ENCODE measurements at places on chromosomes 12 and 14.
A peak's percentile ranks its signal among the peaks of the same experiment; 100 is the strongest.

- no peak for DNase-seq
These were observed 73.4 kb downstream of the FRMD6 start for GRCh38 chr14:51725061-51725460.

DNA sequence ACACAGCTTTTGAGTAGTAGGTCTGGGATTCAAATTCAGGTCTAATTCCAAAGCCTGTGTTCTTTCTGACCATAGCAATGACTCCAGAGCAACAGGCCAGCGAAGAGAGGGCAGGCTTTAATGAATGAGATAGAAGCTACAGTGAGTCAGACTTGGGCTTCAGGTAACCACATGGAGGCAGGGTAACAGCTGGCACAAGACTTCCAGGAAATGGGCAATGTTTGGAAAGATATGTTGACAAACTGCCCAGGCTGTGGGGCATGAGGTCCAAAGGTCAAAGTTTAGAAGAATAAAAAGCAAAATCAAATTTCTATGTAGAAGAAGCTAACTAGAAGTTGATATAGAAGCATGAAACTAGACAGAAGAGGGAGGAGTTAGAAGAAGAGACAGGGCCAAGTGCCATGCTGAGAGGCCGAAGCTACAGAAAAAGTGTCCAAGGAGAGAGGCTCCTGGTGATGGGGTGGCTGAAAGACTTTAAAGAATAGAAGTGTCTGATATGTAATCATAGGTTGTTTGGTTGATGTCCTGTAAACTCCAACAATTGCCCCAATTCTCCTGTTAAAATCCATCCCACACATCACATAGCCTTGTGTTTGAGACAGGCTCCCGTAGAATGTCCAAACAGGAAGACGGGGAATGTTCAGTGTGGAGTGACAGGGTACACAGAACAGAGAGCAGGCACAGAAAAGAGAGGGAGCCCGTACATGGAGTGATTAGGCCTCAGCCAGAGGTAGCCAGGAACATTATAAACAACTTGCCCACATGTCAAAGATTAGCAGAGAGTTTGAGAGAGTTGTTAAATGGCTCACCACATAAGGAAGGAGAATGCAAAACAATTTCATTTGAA, 384.7 kb downstream of the CCDC91 start:
- DNase-seq: no peak

DNA sequence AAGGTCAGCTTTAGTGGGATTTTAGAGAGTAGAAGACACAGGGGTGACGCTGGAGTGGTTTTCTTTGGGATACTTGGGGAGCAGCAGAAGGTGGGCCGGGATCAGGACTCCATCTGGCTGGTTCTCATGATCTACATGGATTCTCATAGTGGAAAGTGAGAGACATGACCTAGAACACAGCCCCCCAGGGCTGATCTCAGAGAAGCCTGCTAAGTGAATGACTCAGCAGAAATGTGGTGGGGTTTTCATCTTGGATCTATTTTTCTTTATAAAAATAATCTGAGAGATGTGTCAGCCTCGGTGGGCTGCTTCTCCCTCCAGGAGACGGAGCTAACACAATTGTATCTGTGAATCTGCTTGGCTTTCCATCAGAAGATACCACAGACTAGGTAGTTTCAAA, 484.4 kb downstream of the TMEM121 start:
- DNase-seq: no peak

DNA sequence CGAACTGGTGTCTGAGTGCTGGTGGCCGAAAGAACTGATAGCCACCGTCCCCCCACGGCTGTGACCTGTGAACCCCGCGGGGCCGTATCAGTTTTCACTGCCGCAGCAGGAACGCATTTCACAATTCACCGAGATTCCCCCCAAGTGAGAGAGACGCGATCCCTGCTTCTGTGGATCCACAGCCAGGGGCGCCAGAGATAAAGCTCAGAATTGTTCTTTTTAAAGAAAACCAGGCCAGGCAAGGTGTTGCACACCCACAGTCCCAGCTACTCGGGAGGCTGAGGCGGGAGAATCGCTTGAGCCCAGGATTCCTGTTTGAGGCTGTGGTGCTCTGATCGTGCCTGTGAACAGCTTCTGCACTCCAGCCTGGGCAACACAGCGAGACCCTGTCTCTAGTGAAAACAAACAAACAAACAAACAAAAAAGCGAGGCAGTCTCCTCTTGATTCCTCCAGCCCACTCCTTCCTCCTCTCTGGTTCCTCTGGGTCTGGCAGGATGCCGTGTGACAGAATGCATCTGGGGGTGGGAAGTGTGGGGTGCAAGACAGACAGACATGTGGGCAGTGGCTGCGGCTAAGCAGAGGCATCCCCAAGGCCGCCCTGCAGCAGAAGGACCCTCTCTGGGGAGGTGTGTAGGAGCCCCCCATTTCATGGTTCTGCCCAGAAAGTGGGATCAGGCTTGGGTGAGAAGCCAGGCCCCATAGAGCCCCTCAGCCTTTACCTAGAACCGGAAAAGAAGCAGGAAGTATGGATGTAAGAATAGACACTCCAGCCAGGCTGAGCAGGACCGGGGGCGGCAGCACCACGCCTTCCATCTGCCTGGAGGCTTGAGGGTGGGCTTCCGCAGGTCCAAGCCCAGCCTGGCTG, 39.2 kb upstream of the PPP1R13B start:
- no peak for DNase-seq

- DNase-seq: no peak
These were observed 71.4 kb upstream of the PRKD1 start for GRCh38 chr14:29999013-29999539.

GRCh38 chr12:120649442-120650232, 9.2 kb downstream of the CABP1 start:
- DNase-seq: no peak

DNA sequence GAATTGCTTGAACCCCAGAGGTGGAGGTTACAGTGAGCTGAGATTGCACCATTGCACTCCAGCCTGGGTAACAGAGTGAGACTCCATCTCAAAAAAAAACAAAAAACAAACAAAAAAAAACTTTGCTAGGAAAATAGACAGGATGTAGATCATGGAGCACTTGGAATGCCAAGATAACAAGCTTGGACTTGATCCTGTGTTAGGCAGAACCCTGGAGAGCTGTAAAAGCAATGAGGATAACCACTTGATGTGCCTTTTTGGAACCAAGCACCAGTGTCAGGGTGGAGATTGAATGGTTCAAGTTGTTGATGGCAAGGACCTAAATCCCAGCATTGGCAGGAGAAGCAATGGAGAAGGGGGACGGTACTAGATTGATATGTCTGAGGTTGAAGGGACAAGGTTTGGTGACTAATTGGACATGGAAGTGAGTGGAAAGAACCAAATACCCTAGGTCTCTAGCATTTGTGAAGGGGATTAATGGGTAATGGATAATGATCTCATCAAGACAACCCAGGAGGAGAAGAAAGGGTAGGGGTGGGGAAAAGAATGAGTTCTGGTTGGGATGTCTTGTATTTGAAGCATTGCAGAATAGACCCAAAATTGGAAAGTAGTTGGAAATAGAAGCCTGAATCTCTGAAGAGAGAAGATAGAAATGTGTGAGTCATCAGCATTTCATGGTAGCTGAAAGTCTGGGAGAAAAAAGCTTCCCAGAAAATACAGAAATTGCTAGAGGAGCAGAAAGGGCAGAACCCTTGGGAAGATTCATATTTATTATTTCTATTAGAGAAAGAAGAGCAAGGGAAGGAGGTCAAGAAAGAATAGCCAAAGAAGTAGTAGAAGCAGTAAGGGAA, 176.7 kb downstream of the NUAK1 start:
- DNase-seq: no peak

GRCh38 chr14:85625925-85626585, 96.1 kb downstream of the FLRT2 start:
- no peak for DNase-seq

- DNase-seq: no peak
These were observed 9.4 kb upstream of the CCDC175 start for GRCh38 chr14:59585891-59586554.

GRCh38 chr12:88998421-88998820, 353.9 kb downstream of the DUSP6 start:
- no peak for DNase-seq

DNA sequence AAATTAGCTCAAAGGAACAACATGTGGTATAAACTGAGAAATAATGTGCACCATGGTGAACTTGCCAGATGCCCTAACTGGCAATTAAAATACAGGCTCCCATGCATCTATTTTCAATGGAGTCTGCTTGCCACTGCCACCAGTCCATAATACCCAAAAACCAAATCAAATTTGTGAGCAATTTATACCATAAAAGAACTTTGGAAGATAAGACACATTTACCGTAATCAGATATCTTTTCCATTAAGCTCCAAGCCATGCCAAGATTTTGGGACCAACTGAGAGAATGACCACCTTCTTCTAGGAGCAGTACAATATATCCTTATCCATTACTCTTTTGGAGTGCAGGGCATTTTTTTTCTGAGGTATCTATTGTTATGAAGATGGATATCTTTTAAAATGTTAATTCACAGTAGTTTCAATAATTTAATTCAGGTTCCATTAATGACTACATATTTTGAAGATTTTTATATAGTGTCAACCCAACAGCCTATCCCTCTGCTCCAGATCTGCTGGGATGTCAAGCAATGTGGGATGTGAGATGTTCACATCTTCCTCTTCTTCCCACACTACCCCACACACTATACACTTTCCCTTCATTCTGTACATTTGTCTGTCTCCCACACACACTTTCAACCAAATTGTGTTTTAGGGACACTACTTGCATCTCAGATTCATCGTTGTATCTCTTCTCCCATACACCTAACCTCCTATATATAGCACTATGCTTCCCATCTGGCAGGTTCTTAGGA, 53.3 kb downstream of the KIF21A start:
- DNase-seq: no peak

DNA sequence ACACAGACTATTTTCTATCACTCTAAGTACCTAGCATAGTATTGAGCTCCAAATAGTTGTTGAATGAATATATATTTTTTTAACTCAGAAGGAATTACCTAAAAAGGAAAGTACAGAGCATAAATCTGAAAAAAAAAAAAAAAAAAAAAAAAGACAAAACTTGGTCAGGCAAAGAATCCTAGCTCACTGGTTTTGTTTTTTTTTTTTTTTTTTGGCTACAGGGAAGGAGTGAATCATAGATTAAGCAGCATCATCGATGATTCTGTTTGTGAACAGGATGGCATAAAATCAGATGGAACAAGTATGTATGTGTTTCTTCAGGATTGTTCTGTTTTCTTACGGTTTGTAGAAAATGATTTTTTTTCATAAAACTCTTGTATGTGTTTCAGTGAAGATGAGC, 66.1 kb upstream of the BCAT1 start:
- no peak for DNase-seq

GRCh38 chr12:4864575-4864974, 45.1 kb upstream of the KCNA1 start:
- no peak for DNase-seq

GRCh38 chr12:67852701-67853100, 136.5 kb upstream of the IFNG-AS1 start:
- no peak for DNase-seq

GRCh38 chr12:111010916-111011657, 90.7 kb upstream of the MYL2 start:
- DNase-seq: no peak

GRCh38 chr14:91358654-91359220, 58.9 kb downstream of the CCDC88C start:
- no peak for DNase-seq

- no peak for DNase-seq
These were observed 98.7 kb downstream of the BBS10 start for GRCh38 chr12:76249501-76249900.

GRCh38 chr14:72104011-72104613, 171.9 kb downstream of the RGS6 start:
- DNase-seq: peak; percentile 39

GRCh38 chr12:95337146-95337545, 119.5 kb downstream of the VEZT start:
- no peak for DNase-seq

All from stimulated activated CD4-positive, alpha-beta T cell treated with anti-CD3 and anti-CD28 coated beads, Interleukin-4, amount 100 ng/mL, for 1 hour (primary cell).